ENCODE measurements at places on chromosomes 7 and 10. TPM values are rescaled to one million over a fixed set of nuclear protein-coding genes. Genes with fewer than 3 reads are reported as not detected.

Gene LRIT1
- total RNA-seq = not detected

DNA sequence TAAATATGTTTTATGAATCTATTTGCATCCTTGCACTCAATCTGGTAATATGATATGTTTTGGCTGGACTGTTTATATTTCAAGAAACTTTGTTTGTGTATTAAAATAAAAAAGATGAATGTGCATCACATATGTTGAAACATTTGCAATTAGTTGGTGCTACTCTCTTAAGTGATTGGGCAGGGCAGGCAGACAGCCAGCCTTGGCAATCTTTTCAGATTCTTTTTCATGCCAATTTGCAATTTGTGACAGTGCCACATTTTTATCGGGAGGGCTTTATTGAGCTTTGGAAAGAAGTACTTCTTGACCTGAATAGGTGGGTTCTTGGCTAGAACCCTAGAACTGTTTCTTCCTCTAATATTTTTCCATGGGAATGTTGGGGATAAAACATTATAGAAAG is 152.2 kb downstream of the NXPH1 start:
- no peak for DNase-seq

DNA sequence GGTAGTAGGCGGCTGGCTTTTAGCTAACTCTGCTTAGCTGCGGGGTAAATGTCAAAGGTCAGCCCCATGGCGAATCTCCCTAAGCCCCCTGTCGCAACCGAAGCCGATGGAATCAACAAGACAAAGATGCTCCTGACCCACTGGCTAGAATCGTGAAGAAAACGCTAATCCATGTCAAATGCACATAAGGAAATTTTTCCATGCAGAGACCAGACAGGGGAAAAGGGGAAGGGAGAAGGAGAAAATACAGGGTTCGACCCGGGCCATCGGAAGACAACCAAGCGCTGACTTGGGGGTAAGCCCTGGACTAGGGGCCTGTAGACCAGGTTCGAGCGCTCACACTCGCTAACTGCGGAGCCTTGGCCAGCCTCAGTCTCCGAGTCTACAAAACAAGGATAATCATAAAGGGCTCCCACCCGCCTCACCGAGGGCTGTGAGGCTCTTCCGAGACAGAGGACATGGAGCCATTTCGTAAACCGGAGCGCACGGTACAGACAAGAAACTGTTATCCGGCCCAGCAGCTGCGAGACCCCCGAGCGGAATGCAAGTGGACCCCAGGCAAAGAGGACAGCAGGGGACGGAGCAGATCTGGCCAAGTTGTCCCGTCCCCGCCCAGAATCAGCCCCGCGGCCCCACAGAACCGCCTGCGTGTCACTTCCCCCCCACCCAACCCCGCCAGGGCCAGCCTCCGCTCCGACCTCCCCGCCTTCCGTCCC is 507 bp downstream of the SAR1A start:
- no peak for DNase-seq

GRCh38 chr10:71229726-71230655 is 17.6 kb downstream of the UNC5B start:
- DNase-seq = no peak

All from LHCN-M2 (cell line).